Stimulated activated CD4-positive, alpha-beta T cell treated with anti-CD3 and anti-CD28 coated beads, Interleukin-2, amount 100 ng/mL, for 24 hours (primary cell): ENCODE measurements at places on chromosomes 5 and 9.

- DNase-seq = no peak
These were observed 23.9 kb downstream of the DCP2 start for GRCh38 chr5:113000466-113000865.

DNA sequence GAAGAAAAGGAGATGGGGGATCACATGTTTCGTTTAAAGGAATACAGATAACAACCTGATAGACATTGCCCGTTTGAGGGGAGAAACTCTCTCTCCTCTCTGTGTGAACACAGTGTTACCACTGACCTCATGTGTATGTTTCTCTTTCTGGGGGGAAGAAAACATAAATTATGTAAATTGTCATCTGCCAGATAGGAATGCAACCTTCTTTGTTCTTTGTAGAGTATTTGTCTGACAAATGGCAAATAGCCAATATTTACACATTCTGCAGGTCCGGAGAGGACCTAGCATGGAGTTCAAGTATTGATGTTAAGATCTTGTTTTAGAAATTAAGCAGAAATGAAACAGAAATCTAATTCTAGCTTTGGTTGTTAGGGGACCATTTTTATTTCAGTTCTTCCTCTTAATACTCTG, 276.3 kb downstream of the SAXO1 start:
- DNase-seq = no peak

DNA sequence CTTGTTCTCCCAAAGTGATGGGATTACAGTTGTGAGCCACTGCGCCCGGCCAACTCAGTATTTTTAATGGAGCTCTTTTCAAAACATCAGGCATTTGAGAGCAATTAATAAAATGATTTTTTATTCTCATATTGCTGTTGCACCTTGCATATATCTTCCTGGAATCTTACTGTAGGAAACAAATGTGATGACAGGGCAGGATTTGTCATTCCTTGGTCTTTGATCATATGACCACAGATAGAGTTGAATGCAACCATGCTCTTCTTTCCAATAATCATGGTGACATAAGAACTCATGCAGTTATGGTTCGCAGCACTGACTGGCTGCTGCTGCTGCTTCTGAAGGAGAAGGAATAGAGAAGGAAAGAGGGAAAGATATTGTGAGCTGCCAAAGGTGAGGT, 28.1 kb downstream of the CARTPT start:
- no peak for DNase-seq

DNA sequence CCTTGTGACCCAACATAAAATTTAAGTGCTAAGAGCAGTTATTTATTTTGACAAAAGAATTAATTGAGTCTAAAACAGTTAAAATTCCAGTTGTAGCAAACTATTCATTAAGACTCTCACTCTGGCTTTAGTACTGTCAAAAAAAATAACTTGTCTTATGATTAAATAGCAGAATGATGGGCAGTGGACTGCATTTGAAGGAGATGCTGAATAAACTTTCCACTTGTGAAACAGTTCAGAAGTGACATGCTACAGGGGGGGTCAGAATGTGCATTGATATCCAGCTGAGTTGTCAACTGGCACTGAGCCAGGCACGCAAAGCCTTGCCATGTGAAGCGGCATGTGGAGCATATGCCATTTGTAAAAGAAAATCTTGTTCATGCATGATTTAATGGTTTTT, 76.0 kb downstream of the FCHO2 start:
- DNase-seq = no peak

DNA sequence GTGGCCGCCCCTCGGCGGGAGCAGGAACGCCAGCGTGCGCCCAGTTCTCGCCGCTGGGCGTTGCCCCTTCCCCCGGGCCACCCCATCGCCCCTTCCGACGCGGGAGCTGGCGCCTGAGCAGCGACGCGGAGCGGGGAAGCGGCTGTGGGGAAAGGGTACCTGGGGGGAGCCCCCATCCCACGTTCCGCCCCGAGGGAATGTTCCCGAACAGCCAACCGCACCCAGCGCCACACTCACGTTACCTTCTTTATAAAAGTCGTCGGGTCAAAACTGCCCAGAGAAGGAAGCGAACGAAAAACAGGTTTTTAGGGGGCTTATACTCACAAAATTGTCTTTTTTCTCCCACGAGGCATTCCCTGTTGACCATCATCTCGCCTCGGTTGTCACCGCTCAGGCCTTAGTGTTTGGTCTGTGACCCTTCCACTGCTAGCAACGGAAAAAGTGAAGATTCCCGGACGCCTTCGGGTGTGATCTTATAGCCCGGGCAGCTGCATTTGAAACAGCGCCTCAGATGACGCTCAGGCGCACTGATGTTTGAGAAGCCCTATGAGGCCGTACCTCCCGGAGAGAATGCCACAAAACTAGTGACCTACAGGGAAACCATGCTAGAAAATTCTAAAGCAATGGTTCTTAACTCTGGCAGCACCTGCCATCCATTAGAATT, 475 bp upstream of the GOLM1 start:
- peak; percentile 17 for DNase-seq
